ENCODE measurements at places on chromosomes 11 and 22. TPM values are rescaled to one million over a fixed set of nuclear protein-coding genes. Genes with fewer than 3 reads are reported as not detected.

Gene MOGAT2
- not detected for total RNA-seq

Gene OR10A6
- total RNA-seq, result not detected

Gene TMEM80
- 13.1 TPM for total RNA-seq

Gene P2RY6
- 0.14 TPM for total RNA-seq

Gene FAM83F
- total RNA-seq, result not detected

Gene TRIM49B
- not detected for total RNA-seq

Gene RBM7
- total RNA-seq, result 39.5 TPM

Gene GRAMD4
- total RNA-seq, result 7.2 TPM

Gene OR8D2
- total RNA-seq, result not detected

Gene CCDC73
- total RNA-seq, result not detected

Gene KRTAP5-9
- total RNA-seq, result not detected

Gene MPEG1
- total RNA-seq, result not detected

Gene GRIA4
- total RNA-seq, result not detected

Gene GGTLC3
- not detected for total RNA-seq

Gene POU2AF2
- not detected for total RNA-seq

Gene LRRC74B
- not detected for total RNA-seq

Gene ANO3
- not detected for total RNA-seq

Gene APOA5
- not detected for total RNA-seq

Gene SC5D
- total RNA-seq, result 80.8 TPM

All from thoracic aorta endothelial cell (primary cell).